Mesenteric fat pad (tissue), 1 donor: ENCODE measurements at places on chromosomes 2 and 18.

GRCh38 chr2:131413148-131413747 lies 49.3 kb upstream of the RAB6D start:
- DNase-seq: no peak

DNA sequence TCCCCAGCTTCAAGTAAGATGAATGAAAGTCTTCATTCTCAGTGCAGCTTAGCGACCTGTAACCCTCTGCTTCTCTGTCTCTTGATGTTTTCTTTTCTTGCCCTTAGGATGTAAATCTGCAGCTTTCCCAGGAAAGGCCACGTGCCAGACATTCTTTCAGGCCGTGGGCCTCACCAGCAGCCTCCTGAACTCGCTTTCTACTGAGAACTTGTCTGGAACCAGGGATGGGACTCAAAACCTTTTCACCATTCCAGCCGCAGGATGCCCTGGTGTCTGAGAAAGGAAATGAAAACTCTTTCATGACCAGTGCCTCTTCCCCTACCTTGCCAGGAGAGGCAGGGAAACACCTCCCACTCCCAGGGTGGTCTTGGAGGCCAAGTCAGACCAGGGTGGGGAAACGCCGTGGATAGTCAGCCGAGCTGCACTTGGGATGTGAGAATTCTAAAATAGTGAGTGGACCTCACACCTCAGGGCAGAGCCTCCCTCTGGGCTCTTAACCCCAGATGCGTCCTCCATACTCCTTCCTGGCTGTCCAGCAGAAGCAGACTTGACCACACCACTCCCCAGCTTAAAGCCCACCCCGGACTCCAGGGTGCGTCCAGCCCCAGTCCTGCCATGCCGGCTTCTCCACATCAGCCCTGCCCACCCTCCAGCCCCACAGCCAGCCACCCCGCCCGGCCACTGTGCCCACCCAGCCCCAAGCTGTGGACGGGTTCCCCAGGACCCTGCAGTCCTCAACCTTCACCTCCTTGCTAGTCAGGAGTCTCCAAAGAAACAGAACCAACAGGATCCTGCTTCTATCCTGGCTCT lies 115.5 kb downstream of the TWIST2 start:
- no peak for DNase-seq

- no peak for DNase-seq
Measured at GRCh38 chr2:24986372-24986771, 14.6 kb upstream of the DNAJC27 start.

DNA sequence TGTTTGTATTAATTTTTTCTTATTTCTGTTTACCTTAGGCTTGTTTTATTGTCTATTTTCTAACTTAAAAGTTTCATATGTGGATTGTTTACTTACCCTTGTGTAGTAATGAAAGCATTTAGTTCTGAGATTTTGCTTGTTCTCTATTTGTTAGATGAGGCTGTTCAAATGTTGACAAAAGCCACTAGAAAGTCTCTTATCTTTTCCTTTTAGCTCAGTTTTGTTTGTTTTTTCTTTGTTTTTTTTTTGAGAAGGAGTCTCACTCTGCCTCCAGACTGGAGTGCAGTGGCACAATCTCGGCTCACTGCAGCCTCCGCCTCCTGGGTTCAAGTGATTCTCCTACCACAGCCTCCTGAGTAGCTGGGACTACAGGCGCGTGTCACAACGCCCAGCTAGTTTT lies 30.9 kb downstream of the USP14 start:
- no peak for DNase-seq

GRCh38 chr2:191835539-191836350 lies 11.1 kb downstream of the CAVIN2 start:
- no peak for DNase-seq

DNA sequence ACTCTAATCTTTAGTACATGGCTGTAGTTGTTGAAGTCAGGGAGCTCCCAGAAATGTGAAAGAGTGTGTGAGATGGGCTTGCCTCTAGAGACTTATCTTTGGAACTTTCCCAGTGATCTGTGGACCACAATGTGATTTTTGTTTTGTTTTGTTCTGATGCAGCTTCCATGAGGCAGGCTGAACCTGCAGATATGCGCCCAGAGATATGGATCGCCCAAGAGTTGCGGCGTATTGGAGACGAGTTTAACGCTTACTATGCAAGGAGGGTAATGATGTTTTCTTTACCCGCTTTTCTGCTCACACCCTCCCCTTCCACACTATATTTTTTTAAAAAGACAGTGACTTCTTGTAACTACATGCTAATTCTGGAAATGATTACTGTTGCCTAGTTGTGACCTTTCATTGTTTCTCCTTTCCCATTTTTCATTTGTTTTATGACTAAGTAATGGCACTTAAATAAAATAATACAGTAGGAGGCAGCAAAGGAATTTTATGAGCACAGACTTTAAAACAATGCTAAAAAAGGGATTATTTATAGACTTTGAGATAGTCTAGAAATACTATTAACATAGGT lies 29.3 kb downstream of the BCL2L11 start:
- DNase-seq: no peak

GRCh38 chr2:17934721-17935120 lies 56.3 kb downstream of the KCNS3 start:
- DNase-seq: no peak

- no peak for DNase-seq
Measured at GRCh38 chr2:219274361-219274921, 4.7 kb upstream of the DNAJB2 start.

- no peak for DNase-seq
Measured at GRCh38 chr2:108148555-108148954, 91.2 kb upstream of the SULT1C3 start.

GRCh38 chr2:23058435-23058834 lies 326.5 kb upstream of the KLHL29 start:
- no peak for DNase-seq

GRCh38 chr2:188278388-188279092 lies 13.1 kb upstream of the GULP1 start:
- DNase-seq: no peak

GRCh38 chr2:148930046-148930775 lies 55.2 kb downstream of the KIF5C start:
- no peak for DNase-seq

- no peak for DNase-seq
Measured at GRCh38 chr18:50194631-50195532, at the start of gene MYO5B. TSS of gene MYO5B (minus strand) at chr18:50195147. CDS start at chr18:50194793, 354 bp downstream.

DNA sequence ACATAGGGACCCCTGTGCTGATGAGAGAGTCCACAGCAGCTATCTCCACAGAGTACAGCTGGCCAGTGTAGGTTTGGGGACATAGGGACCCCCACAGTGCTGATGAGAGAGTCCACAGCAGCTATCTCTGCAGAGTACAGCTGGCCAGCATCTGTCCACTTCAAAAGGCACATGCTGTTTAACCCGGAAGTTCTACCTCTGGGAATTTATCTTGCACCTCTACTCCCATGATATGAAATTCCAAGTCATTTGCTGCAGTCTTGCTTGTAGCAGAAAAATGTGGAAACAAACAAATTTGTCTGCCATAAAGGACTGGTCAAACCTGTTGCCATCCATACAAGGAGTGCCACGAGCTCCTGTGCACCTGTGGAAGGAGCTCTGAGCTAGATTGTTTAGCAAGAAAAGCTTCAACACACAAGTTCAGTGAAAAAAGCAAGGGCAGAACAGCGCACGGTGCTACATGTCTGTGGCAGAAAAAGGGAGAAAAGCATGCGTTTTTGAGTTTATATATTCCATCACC lies 33.1 kb downstream of the LRRFIP1 start:
- no peak for DNase-seq

- no peak for DNase-seq
Measured at GRCh38 chr18:70431203-70431624, 142.4 kb downstream of the SOCS6 start.

GRCh38 chr2:66995636-66996035 lies 401.5 kb upstream of the ETAA1 start:
- no peak for DNase-seq

GRCh38 chr2:98921062-98921461 lies 15.0 kb downstream of the CRACDL start:
- DNase-seq: no peak

- peak; percentile 88 for DNase-seq
Measured at GRCh38 chr2:1625281-1626001, 118.9 kb downstream of the PXDN start.

DNA sequence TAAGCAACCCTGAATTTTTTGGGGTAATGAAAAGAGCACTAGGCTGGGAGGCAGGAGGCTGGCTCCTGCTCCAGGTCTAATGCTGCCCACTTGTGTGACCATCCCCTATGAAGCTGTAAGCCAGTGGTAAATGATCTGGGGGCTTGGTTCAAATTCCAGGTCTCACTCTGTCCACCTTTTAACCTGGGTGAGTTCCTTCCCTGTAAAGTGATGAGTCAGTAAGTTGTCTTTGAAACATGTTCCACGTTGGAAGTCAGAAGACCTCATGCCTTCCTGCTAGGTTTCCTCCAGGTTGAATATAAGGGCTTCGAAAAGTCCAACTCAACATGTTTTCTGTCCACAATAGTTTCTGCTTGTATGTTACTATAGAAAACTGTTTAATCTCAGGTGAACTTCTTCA lies 160.9 kb upstream of the MYT1L start:
- no peak for DNase-seq

DNA sequence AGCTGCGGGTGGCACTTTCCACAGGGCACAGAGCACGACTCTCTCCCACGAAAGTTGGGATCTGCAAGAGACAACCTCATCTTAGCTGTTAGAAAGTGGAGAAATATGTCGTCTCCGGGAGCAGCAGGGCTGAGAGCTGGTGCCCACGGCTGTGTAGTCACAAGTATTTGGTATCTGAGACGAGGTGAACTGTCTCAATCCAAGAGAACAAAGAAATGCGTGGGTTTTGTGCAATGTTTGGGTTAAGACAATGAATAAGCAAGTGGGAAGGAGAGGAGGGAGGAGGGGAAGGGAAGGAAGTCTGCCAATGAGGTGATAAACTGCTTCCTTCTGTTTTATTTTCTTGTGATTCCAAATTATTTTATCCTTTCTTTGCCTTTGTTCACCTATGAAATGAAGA lies 18.0 kb downstream of the DYTN start:
- no peak for DNase-seq

DNA sequence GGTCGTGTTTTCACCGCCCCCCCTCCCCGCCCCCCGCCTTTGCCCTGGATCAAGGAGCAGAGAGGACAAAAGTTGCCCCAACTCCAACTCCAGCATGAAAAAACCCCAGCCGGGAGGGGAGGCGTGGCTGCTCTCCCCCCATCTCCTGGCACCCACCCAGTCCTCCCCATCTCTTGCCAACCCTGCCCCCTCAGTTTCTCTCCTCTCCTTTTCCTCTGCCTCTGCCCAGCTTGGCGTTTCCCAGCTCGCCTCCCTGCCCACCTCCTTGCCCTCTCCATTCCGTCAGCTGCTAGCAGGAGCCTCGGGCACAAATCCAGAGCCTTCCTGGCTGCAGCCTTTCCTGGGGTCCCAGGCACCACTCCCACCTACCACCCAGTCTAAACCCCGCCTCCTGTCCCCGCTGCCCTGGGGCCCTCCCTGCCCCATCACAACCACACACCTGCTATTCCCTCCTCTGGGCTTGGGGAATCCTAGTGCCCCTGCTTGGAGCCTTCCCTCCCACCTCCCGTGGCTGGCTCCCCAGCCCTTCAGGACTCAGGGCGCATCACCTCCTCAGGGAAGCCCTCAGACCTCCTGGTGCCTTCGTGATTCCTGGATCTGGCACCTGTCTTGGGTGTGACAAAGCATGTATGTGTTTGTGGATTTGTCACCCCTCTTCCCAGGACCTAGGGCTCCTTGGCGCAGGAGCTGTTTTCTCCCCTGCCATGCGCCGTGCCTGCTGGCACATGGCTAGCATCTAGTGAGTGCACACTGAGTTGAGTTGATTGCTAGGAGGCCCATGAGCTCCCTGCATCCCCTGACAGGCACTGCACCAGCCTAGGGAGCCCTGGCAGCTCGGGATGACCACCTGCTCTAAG lies 209.1 kb downstream of the TFCP2L1 start:
- no peak for DNase-seq

- no peak for DNase-seq
Measured at GRCh38 chr18:58578835-58579560, 49.9 kb downstream of the ALPK2 start.

DNA sequence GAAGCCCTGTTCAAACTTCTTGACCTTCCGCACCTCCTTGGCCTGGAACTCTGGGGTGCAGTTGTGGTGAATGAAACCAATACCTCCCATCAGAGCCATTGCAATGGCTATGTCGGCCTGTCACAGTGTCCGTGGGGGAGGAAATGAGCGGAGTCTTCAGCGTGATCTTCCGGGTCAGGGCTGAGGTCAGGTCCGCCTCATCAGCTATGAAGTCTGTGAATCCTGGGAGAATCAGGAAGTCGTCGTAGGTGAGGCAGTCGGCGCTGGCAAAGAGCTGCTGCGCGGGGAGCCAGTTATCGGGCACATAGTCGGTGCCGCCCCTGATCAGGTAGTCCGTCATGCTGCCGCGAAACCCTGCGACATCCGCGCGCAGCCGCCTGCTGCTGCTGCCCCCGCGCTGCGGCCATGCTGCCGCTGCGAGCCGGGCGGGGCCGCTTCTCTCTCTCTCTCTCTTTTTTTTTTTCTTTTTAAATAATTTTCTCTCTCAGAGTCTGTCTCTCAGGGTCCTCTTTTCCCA lies 154.1 kb upstream of the ZSWIM2 start:
- no peak for DNase-seq

DNA sequence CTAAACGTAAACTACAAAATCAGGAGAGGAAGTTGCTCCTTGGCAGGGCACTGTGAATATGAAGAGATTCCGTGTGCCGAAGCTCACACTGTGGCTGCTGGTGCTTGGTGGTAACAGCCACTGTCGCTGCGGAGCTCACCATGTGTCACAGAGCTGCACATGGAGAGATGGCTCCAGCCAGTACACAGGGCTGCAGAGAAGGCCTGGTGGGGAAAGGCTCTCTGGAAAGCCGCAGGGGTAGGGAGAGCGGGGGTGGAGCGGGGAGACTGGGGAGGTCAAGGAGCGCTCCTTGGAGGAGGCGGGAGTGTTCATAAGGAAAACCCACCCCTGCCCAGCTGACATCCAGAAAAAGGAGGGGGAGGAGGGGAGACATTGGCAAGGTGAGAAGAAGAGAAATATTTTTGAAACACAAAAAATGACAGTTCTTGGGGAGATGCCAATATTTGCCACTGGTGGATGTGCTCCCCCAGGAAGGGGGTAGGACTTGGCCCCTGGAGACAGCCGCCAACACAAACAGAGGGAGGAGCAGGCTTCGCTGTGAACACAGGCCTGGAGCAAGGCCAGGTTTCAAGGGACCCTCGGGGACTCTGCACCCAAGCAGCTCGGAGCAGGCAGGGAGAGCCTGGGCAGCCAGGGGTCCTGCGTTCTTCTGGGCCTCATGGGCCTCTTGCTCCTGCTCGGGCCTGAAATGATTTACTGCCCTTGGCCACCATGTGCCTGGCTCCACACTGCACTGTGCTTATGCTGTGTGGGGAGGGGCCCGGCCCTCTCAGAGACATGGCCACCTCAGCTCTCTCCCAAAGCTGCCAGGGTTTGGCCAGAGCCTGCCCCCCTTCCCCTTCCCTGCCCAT lies 102.6 kb upstream of the GLI2 start:
- peak; percentile 65 for DNase-seq
